ENCODE measurements at places on chromosomes 4 and X.

DNA sequence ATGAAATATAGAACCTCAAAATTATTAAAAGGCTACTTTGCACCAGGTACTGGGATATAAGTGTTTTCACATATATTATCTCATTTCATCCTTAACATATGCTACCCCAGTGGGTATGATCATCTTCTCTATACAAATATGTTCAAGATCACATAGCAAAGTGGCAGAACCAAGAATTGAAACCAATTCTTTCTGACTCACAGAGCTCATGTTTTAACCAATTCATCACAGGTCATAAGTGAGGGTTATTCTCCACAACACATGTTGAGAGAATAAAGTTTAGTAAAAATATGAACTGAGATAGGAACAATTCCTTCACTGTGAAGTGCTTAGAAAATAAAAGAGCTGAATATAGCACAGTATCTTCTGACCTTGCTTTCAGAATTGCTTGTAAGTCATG is 442.9 kb upstream of the RASGEF1B start:
- no peak for DNase-seq

GRCh38 chr4:141705048-141705746 is 68.8 kb downstream of the IL15 start:
- peak; percentile 3 for DNase-seq

GRCh38 chr4:5758741-5759140 is 47.7 kb downstream of the EVC start:
- DNase-seq = peak; percentile 79

- no peak for DNase-seq
Observed at GRCh38 chrX:48831136-48831908, 4.1 kb downstream of the PCSK1N start.

DNA sequence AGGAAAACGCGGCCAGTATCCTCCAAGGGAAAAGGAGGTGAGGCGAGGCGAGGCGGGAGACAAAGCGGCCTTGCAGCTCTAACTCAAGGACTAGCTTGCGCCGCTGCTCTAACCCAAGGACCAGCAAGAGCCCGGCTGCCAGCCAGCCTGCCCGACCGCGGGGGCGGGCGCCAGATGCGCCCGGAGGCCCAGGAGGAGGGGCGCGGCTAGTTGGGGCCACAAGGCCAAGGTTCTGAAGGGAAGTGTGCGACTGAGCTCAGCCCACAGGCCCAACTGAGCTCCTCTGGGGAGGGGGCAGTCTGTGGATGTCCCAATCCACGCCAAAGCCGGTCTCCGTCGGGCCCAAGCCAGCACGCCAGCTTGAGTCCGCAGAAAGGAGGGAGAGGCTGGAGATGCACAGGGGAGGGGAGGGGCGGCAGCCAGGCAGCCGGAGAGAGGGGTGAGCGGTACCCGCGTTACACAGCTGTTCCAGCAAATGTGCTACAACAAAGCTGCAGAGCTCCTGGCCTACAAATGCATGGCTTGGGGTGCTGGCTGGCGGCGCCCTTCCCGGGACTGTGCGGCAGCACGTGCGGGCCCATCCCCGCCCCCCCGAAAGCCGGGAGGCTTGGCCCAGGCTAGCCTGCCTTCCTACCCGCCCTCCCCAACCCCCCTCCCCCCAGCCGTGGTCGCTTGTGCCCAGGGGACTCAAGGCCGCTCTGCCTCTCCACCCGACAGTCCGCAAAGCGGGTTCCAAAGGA is 637 bp downstream of the AMER1 start:
- peak; percentile 0 for DNase-seq

DNA sequence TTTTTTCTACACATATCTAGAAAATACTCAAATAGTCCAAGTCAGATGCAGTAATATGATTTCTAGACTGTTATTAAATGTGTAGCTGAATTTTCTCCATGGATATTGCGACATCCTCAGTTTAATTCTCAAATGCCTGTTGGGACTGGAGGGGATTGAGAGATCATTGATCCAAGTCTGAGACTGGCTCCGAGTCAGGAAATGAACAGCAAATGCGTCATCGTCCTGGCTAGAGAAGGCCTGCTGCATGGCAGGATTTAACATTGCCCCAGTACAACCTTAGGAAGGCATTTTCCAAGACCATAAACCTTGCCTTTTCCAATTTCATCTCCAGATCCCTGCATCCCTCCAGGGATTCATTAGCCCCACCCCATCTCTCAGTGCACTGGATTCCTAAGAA is 56.6 kb upstream of the SLC6A14 start:
- no peak for DNase-seq

DNA sequence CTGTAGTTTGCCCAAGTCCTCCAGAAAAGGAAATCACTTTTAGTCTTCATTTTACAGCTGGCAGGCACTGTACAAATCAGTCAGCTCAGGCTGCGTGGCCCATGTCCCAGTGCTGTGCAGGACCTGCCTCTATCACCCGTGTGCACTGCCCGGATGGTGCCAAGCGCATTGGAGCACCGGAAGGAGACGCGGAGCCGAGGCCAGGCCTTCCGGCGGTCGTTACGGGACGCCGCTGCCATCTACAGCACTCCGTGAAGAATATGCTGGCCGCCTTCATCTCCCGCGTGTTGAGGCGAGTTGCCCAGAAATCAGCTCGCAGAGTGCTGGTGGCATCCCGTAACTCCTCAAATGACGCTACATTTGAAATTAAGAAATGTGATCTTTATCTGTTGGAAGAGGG is at the start of gene PDHA2:
TSS of gene PDHA2 (plus strand) at position 203 of the 400 bp plus-strand sequence. CDS start at position 261, 58 bp downstream.
- DNase-seq = no peak

All from activated CD4-positive, alpha-beta T cell treated with anti-CD3 and anti-CD28 coated beads, Interleukin-2, Interleukin-4, amounts not matched to agents 100 ng/mL and 50 ng/mL, durations not matched to agents 16 hours and 8 hours (primary cell).